Stimulated activated CD4-positive, alpha-beta T cell treated with anti-CD3 and anti-CD28 coated beads, Interleukin-1b, Interleukin-23, amount 100 ng/mL, for 4 hours (primary cell): ENCODE measurements at places on chromosomes 11 and 22.

- DNase-seq, result no peak
Observed at GRCh38 chr22:44005524-44005923, 18.6 kb upstream of the PARVB start.

DNA sequence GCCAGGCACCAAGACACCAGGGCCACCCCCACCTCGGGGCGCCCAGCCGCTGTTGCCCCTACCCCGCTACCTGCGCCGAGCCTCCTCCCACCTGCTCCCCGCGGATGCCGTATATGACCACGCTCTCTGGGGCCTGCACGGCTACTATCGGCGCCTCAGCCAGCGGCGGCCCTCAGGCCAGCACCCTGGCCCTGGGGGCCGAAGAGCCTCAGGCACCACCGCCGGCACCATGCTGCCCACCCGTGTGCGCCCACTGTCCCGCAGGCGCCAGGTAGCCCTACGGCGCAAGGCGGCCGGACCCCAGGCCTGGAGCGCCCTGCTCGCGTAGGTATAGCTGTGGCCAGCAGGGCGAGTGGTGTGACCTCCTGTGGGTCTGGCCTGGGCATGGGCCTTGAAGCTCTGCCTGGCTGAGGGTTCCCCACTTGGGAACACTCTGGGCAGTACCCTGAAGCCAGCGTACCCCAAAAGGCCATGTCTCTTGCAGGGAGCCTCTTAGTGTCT is 14.8 kb upstream of the MDK start:
- no peak for DNase-seq

DNA sequence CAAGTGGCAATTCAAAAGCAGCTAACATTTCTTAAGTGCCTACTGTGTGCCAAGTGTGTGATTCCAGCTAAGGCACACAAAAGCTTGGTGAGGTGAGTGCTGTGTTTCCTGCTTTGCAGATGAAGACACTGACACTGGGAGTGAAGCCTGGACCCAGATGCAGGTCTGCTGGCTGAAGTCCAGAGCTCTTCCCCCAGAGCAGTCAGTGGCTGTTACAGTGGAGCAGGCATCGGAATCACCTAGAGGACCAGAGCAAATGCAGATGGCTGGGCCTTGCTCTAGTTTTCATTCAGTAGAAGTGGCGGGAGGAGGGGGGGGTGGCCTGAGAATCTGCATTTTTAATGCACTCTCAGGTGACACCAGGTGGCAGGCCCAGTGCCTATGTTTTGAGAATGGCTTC is 342.3 kb downstream of the CADM1 start:
- no peak for DNase-seq

- DNase-seq, result no peak
Observed at GRCh38 chr11:116504541-116505297, 268.1 kb downstream of the BUD13 start.

GRCh38 chr11:110287537-110287936 is 8.9 kb downstream of the RDX start:
- no peak for DNase-seq

DNA sequence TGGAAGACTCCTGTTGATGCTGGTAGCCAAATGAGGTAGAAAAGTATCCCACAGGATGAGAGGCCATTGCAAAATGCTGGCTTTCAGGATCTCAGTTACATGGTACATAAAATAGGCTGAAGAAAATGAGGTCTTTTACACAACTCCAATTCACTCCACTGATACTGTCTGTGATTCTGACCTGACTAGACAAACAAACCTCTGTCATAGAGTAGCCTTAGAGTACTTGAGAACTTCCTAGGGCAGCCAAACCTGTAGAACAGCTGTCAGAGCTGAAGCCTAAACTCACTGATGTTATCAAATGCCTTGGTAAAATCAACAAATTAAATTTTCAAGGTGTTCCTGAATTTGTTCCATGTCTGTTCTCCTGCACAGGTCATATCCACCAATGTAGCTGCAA is 26.2 kb upstream of the POGLUT3 start:
- DNase-seq, result no peak

GRCh38 chr11:3817181-3817800 is 8.9 kb downstream of the PGAP2 start:
- no peak for DNase-seq
